ENCODE measurements at places on chromosomes 11 and 22.

- no peak for DNase-seq
Observed at GRCh38 chr22:37571258-37571991, 8.5 kb downstream of the LGALS2 start.

- peak; percentile 88 for DNase-seq
Observed at GRCh38 chr22:40818747-40819598, at the start of gene SLC25A17. Gene SLC25A17, minus strand, starts transcription at chr22:40819346. Its CDS starts 98 bp downstream, at chr22:40819248.

DNA sequence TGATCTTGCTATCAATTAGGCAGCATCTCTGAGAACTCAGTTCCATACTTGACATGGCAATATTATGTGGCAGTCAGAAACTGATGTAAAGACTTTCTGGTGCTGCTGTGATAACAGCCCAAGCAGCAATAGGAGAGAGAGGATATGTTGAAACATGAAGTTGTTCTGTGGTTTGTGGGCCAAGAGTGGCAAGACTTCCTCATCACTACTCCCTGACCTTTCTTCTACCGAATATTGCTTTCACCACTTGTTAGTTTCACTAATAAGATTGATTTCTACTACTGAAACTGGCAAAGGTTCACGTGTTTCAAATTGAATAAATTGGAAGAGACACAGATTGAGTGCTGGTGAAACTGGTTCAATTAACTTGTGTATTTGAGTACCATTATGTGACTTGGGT lies 852.6 kb upstream of the RAG2 start:
- no peak for DNase-seq

GRCh38 chr22:24595863-24596262 lies 3.0 kb upstream of the LRRC75B start:
- no peak for DNase-seq

GRCh38 chr11:115657586-115657985 lies 153.4 kb upstream of the CADM1 start:
- DNase-seq = no peak

GRCh38 chr22:19523240-19524169 lies 705 bp downstream of the CLDN5 start:
- DNase-seq = no peak

DNA sequence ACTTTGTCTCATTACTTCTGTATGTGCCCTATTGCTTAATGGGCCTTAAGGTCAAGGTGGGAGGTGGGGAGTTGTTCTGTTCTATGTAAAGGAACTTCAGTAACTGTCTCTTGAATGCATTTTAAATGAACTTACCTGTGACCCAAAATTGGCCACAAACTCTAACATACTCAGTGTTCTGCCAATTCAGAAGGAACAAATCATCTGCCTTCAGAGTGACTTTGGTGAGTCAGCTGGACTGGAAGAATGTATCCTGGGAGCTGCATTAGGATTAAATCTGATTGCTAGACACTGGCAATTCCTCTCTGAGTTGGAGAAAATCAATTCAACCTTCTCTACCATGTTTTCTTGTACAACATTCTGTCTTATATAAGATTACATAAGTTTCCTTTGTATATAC lies 1104.8 kb downstream of the DLG2 start:
- DNase-seq = no peak

GRCh38 chr11:92967867-92968266 lies 1.6 kb upstream of the MTNR1B start:
- no peak for DNase-seq

DNA sequence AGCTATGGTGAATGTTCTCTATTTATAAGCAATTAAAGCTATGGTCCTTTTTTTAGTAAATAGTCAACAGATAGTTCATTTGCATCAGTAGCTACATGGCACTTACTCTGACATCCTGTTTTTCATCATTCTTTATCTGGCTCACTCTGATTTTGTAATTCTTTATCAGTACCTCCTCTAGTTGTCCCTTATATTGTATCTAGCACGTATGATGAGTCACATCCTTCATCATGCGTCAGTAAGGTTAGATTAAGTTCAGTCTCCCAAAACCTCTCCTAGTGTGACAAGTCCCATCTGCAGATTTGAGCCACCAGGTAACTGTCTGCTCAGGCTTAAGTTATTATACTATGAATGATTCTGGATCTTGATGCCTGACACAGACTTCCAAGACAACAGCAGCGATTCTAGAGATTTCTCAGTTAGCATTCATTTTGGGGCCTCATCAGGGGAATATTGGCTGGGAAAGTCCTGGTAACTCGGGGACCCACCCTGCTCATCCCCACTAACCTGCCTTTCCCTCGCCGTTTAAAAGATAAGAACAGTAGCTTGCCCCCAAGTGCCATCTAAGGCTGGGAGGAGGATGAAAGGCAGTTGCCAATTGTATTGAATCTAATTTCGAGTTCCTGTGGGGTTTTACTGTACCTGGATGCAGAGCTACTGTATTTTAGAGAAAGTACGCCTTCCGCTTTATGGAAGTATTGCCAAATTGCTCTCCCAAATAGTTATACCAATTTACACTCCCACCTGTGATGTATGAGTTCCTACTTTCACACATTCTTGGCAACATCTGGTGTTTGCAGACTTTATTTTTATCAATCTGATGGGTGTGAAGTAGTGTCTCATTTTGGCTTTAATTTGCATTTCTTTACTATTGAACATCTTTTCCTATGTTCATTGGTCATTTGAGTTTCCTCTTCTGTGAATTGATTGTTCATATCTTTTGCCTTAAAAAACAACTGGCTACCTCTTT lies 55.9 kb downstream of the ZC3H12C start:
- DNase-seq = no peak

GRCh38 chr11:43948341-43949225 lies 6.1 kb downstream of the C11orf96 start:
- no peak for DNase-seq

DNA sequence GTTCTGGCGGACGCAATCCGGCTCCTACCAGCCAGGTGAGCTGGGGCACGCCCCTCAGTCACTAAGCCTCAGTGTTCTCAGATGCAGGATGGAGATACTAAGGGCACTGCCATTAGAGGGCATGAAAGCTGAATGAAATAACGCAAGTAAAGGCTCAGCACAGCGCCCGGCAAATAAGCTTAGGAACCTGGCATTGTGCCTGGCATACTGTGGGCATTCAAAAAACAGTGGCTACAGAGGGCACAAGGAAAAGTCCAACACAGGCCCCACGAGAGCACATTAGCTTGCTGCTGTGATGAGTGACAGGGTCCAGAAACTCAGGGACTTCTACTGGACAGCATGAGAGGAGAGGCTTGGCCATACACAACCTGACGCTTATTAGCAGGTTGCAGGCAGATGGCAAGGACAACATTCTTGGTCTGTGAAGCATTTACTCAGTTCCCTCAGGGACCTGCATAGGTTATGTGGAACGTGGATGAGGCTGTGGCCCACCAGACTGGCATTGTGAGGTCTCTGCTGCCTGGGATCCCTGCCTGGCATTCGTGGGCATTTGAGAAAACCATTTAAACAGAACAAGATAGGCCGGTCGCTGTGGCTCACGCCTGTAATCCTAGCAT lies 12.2 kb downstream of the TXN2 start:
- no peak for DNase-seq

DNA sequence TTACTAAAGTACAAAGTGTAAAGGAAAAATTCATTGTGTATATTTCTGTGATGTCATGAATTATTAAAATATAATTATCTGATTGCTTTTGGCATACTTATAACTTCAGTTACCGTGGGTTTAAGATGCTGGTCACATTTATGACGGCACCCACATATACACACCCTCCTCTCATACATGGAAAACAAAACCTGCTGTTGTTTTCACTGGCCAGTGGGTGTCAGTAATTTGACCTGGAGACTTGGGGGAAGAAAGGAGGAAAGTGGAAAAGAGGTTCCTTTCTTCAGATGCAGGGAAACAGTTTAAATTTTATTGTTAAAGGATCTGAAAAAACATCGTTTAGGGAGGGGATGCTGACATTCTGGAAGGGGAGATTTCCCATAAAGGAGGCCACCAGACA lies 742 bp upstream of the BBOX1 start:
- peak; percentile 2 for DNase-seq

- DNase-seq = no peak
Observed at GRCh38 chr11:73510877-73511276, 87.0 kb downstream of the FAM168A start.

GRCh38 chr22:27063406-27063805 lies 406.0 kb downstream of the MIAT start:
- no peak for DNase-seq

DNA sequence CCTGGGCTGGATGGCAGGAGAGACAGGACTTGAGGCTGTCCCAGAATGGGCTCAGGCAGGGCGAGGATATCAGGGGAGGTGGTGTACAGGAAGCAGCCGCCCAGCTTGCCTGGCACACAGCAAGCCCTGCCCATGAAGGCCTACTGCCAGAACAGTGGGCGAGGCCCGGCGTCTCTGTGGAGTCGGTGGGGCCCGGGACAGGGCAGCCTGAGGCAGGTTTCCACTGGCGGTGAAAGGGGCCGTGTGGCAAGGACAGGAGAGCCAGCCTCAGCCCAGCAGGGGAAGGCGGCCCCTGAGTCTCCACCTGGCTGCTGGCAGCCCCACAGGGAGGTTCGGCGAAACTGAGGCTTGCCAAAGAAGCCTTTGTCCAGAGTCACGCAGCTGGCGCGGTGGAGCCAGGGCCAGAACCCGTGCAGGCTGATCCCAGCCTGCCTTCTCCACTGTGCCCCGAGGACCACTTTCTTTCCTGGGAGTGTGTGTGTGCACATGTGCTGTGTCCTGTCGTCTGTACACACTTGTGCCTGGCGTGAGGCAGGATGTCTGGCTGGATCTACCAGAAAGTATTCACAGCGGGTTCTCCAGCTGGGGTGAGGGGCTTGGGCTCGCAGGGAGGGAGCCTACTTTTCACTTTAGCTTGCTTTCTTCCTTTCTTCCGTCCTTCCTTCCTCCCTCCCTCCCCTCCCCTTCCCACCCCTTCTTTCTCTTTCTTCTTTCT lies 1.2 kb downstream of the TSPO start:
- no peak for DNase-seq

DNA sequence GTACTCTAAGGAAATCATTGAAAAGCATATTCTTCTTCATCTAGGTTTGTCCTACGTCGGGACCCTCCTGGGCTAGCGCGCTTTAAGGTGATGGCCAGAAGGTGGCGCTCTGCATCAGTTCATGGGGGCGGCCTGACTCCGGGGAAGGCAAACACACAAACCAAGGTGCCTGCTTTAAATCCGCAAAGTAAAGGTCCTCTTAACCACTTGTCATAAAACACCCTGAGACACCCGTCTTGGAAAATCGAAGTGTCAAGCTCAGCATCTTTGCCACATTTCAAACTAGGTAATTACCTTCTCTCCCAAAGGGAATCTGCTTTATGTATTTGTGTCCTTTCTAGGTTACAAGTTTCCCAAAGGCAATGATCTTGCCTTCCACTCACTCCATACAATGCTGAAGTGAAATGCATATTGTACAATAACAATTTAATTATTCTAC lies 33.9 kb downstream of the LMO2 start:
- DNase-seq = peak; percentile 70

DNA sequence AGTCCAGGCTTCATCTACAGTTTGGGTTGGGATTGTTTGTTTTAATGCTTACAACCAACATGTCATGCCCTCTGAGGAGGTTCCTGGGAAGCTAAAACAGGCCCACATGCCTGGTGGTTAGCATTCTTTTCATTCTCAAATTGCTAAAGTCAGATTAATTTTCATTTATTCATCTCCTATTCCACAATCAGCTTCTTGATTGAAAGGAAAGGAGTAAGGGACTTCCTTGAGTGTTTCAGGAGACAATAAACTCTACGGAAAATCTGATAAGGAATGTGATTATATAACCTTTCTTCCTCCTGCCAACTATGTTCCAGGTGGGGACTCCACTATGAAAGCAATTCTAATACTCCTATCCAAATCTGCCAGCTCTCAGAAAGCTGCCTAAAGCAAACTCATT lies 30.8 kb downstream of the MRTFA start:
- no peak for DNase-seq

- no peak for DNase-seq
Observed at GRCh38 chr11:35144136-35144741, 5.3 kb downstream of the CD44 start.

- no peak for DNase-seq
Observed at GRCh38 chr11:68506908-68507307, 46.4 kb downstream of the PPP6R3 start.

- DNase-seq = no peak
Observed at GRCh38 chr11:66510990-66511339, 530 bp downstream of the BBS1 start.

All from putamen (tissue), 1 donor.